ENCODE measurements at places on chromosomes 6 and 20.

DNA sequence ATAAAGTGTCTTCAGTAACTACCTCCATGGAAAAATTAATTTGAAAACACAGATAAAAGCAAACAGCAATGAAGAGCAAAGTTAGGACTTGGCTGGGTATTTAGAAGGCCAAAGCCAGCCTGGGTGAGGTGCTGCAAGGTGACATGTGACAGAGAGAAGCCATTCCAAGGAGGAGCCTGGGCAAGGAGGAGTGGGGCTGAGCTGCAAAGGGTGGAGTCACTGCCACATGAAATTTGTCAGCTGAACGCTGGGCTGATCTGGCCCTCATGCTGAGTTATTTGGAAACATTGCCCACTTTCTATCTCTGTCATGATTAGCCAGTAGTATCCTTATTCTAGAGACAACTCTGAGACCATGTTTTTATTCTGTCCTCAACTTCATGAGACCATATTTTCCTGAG lies 76.3 kb downstream of the PERP start:
- no peak for DNase-seq

DNA sequence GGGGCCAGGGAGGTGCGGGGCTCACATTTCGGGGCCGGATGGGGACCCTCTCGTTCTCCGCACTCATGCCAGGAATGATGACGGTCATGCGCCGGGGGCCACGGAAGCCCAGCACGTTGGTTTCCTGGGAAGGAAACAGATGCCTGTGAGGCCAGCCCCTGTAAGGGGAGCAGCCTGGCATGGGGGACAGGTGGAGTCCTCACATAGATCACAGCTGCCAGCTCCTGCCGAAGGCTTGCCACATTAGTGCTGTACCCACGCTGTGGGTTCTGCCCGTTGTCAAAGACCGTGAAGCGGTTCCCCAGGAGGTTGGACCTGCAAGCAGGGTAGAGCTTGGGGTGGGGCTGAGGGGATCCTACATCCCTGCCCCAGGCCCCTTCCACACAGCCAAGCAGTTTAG lies 6.7 kb upstream of the TEAD3 start:
- no peak for DNase-seq

- no peak for DNase-seq
Measured at GRCh38 chr20:3678856-3679720, 2.7 kb downstream of the ADAM33 start.

- DNase-seq, result peak; percentile 32
Measured at GRCh38 chr6:72916298-72916697, 294.4 kb downstream of the KCNQ5 start.

DNA sequence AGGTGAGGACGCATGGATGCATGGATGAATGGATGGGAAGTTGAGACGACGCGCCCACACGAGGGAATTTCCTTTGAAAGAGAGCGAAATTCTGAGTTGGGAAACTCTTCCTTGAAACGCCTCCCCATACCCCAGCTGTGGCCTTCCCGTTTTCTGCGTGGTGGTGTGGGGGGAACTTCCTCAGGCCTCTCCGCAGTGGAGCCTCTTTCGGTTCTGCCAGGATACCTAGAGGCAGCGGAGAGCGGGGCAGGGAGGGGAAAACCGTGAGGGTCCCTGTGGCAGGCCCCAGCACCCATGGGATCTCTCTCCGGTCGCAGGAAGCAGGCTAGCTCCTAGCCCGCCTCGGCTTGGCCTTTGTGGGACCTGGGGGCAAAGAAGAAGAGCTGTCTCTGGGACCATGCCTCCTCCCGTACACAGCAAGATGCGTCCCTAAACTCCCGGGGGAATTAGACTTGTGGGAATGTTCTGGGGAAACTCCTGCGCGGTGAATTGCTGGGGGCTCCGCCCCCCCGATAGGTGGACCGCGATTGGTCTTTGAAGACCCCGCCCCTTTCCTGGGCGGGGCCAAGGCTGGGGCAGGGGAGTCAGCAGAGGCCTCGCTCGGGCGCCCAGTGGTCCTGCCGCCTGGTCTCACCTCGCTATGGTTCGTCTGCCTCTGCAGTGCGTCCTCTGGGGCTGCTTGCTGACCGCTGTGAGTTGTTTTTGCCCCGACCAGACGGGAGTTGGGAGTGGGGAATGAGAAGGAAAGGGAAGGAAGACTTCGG lies at the start of gene CD40:
TSS of gene CD40 (plus strand) at position 611 of the 764 bp plus-strand sequence. CDS start at position 641, 30 bp downstream.
- DNase-seq, result peak; percentile 46

DNA sequence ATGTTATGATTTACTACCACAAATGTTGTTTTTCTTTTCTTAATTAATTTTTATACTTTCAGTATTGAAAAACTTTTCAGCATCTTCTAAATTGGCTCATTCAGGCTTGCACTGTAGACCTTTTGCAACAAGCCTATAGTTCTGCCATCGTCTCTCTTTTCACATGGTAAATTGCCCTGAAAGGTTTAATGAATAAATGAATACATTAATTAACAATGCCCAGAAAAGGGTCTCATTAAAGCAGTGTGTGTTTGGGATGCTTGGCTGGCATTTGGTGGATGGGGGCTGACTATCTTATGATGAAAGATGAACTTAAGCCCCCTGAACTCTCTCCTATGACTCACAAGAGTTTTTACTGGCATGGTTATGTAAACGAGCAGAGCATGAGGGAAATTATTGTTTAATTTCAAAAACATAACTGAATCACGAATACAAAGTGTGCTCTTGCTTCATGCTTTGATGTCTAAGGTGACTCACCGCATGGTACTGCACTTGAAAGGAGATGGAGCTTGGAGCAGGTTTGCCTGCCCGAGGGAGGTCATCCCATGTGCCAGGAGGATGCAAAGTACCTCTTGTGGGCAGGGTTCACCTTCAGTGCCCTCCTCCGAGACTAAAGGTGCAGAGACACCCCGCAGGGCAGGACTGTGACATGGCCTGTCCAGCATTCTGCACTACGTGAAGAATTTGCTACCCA lies 13.8 kb upstream of the PCK1 start:
- no peak for DNase-seq

DNA sequence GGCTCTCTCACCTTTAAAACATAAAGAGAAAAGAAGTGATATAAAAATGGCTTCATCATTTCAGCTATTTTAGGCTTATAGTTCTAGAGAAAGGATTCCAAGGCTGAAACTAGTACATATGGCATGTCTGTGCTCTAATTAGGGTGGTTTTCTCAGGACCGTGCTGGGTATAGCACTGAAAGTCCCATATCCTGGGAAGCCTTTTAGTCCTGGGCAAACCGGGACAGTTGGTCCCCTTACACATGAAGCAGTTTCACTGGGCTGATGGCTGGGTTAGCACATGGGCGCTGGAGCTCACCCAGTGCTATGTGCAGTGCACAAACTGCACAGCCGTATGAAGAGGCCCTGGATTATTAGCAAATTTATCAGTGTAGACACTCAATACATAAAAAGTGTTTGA lies 110.5 kb downstream of the SGK1 start:
- DNase-seq, result no peak

GRCh38 chr6:168585441-168585840 lies 144.5 kb downstream of the SMOC2 start:
- no peak for DNase-seq

DNA sequence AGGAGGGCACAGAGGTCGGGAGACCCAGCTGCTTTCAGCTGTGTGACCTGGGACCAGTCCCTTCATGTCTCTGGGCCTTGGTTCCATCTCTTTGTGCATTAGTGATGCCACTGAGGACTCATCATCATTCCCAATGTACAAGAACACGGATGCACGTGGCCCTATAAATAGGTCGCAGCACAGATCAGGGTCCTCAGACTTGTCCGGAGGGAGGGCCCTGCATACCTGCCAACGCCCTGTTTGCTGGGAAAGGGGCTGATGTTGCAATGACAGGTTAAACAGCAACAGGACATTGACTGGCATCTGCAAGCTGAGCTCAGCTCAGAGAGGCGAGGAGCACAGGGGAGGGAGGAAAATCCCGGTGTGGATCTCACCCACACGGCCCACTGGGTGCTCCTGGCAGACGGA lies 21.8 kb downstream of the TGM2 start:
- DNase-seq, result no peak

DNA sequence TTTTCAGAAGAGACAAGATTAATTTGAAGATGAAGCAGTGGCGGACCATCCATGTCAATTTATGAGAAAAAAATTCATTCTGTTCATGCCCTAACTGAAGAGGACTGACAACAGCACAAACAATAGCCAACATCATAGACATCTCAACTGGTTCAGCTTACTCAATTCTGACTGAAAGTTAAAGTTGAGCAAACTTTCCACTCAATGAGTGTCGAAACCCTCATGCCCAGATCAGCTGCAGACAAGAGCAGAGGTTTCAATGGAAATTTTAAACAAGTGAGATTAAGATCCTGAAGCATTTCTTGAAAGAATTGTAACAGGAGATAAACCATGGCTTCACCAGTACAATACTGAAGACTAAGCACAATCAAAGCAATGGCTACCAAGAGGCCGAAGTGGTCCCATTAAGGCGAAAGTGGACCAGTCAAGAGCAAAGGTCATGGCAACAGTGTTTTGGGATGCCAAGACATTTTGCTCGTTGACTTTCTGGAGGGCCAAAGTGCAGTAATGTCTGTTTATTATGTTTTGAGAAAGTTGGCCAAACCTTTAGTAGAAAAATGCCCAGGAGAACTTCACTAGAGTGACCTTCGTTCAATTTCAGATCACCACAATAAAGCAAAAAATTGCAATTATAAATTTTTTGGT lies 6.1 kb upstream of the SFT2D1 start:
- no peak for DNase-seq

DNA sequence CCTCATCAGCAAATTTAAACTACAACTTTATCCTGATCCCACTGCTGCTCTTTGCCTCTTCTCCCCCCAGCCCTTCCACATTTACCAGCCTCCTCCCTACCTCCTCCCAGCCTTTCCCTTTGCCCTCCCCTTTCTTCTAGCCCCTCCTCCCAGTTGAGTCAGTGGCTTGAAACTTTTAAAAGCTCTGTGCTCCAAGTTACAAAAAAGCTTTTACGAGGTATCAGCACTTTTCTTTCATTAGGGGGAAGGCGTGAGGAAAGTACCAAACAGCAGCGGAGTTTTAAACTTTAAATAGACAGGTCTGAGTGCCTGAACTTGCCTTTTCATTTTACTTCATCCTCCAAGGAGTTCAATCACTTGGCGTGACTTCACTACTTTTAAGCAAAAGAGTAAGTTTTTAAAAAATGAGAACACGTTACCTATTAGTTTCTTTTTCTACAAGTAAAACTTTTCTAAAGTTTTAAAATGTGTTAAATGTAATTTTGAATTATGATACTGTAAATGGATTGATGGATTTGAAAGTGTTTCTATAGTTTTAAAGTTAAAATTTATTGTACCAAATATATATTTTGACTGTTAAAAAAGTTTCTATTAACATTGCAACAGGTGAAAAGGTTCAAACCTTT lies at the start of gene GJA1:
TSS of gene GJA1 (plus strand) at position 203 of the 626 bp plus-strand sequence. CDS start 11,202 bp downstream, outside the sequence.
- DNase-seq, result no peak

DNA sequence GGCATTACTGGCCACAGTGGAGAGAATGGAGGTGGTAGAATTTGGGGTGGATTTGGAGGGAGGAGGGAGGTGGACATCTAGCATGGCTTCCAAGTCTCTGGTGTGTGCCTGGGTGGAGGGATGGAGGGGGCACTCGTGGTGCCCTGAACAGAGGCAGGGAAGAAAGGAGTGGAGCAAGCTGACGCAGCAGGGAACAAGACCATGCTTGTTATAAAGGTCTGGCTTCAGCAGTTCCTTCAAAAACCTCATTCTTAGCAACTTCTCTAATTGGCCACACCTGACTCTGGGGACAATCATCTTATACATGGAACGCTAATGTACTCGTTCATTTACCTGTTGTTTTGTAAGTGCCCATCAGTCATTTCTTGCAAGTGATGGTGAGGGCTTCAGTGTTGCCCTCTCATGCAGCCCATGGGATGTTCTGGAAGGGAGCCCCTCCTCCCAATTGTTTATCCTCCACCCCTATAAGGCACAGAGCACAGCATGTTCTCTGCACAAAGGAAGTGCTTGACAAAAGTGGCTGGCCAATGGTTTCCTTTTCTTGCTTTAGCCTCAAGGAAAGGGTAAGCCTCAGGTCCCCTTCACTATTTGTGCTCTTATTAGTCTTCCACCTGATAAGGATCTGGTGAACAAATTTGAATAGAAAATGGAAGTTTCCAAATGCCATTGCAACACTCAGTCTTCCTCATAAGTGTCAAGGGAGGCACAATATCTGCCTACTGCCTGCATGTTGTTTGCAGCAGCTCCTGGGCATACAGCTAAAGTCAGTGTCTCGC lies 39.3 kb downstream of the GFOD1 start:
- DNase-seq, result no peak

- no peak for DNase-seq
Measured at GRCh38 chr6:75611011-75611701, 9.5 kb downstream of the SENP6 start.

DNA sequence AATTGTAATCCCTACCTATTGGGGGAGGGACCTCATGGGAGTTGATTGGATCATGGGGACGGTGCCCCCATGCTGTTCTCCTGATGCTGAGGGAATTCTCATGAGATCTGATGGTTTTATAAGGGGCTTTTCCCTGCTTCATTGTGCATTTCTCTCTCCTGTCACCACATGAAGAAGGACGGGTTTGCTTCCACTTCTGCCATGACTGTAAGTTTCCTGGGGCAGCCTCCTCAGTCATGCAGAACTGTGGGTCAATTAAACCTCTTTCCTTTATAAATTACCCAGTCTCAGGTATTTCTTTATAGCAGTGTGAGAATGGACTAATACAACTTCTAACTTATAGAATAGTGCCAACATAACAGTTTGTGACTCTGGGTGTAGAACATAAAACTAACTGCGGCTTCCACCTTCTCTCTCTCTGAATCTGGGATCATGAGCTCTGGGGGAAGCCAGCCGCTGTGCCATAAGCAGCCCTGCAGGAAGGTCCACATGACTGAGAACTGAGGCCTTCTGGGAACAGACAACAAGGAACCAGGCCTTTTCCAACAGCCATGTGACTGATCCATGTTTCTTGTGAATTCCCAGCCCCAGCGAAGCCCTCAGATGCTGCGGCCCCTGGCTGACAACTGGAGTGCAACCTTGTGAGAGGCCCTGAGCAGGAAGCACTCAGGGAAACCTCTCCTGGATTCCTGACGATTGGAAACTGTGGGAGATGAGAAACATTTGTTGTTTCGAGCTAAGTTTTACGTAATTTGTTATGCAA lies 3.4 kb upstream of the HLA-A start:
- peak; percentile 24 for DNase-seq

- DNase-seq, result no peak
Measured at GRCh38 chr6:42046464-42047212, 3.7 kb upstream of the TAF8 start.

- no peak for DNase-seq
Measured at GRCh38 chr20:15890407-15890982, 682.8 kb downstream of the KIF16B start.

All from foreskin melanocyte (primary cell).